ENCODE measurements at places on chromosomes 16 and 17.
A peak's percentile ranks its signal among the peaks of the same experiment; 100 is the strongest.

DNA sequence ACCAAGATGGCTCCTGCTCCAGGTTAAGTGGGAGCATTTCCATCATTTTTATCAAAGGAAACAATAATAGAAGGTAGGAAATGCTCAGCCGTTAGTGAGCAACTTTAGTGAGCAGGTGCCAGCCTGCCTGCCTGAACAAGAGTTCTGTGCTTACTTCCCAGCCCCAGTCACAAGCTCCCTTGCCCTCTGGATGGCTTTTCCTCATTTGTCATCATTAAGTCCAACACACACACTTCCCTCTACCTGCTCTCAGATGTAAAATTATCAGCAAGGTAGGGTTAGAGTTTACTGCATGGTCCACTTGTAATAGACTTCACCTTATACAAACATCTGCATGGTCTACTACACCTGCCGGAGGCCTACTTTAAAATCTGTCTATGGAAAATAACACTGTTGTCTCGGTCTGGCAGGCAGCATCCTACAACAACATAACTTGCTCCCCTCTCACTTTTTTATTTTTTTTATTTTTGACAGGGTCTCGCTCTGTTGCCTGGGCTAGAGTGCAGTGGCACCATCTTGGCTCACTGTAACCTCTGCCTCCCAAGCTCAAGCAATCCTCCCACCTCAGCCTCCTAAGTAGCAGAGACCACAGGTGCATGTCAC lies 12.7 kb downstream of the TEX2 start:
- H3K36me3 ChIP-seq, result no peaks in the 10 kb centered on the region
- peaks cover 13% of the 10 kb centered on the region for H3K4me1 ChIP-seq
- no peak for DNase-seq
- H3K4me3 ChIP-seq, result no peak overlapping the region
- H3K27me3 ChIP-seq, result no peaks in the 10 kb centered on the region
- no peak overlapping the region for H3K27ac ChIP-seq

- no peaks in the 10 kb centered on the region for H3K27me3 ChIP-seq
- H3K4me1 ChIP-seq, result no peaks in the 10 kb centered on the region
- no peaks in the 10 kb centered on the region for H3K36me3 ChIP-seq
- H3K27ac ChIP-seq, result no peak overlapping the region
- no peak overlapping the region for H3K4me3 ChIP-seq
Measured at GRCh38 chr16:89847051-89847939, 19.0 kb downstream of the SPIRE2 start.

- DNase-seq, result no peak
- H3K4me1 ChIP-seq, result peaks cover 8% of the 10 kb centered on the region
- H3K4me3 ChIP-seq, result no peak overlapping the region
- no peaks in the 10 kb centered on the region for H3K27me3 ChIP-seq
Measured at GRCh38 chr16:69618307-69618706, 52.5 kb downstream of the NFAT5 start.

GRCh38 chr17:18855831-18856569 lies 1.9 kb upstream of the PRPSAP2 start:
- peak; percentile 97 for DNase-seq
- H3K27ac ChIP-seq, result no peak overlapping the region
- H3K27me3 ChIP-seq, result no peaks in the 10 kb centered on the region
- no peaks in the 10 kb centered on the region for H3K36me3 ChIP-seq

- H3K4me1 ChIP-seq, result no peaks in the 10 kb centered on the region
- H3K27me3 ChIP-seq, result peaks cover 5% of the 10 kb centered on the region
- H3K27ac ChIP-seq, result no peak overlapping the region
- no peaks in the 10 kb centered on the region for H3K36me3 ChIP-seq
- no peak overlapping the region for H3K4me3 ChIP-seq
- no peak for DNase-seq
Measured at GRCh38 chr16:50839356-50839755, 97.5 kb downstream of the CYLD start.

DNA sequence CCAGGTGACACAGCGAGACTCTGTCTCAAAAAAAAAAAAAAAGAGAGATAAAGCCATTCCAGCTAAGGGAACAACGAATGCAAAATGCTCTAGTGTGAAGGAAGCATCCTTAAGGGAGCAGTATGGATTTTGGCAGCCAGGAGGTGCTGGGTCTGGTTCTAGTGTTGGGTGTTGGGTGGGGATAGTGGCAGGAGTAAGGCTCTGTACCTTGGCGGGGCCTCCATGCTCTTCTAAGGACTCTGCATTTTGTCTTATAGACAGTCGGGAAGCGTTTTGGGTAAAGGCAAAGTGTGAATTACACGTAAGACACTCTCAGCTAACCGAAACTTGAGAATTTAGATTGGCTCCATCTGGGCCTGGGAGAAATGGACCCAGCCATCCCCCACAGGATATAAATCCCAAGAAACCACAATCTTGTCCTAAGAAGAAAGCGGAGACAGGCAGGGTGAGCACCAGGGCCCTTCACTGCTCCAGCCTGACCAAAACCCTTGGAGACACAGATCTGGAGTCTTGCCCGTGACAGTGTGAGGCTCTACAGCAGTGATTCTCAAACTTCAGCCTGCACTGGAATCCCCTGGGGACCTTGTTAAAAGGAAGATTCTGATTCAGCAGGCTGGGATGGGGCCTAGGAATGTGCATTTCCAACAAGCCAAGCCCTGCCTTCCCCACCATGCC lies 33.1 kb upstream of the PHB1 start:
- H3K4me1 ChIP-seq, result no peaks in the 10 kb centered on the region
- no peak overlapping the region for H3K27ac ChIP-seq
- H3K36me3 ChIP-seq, result no peaks in the 10 kb centered on the region
- no peak overlapping the region for H3K4me3 ChIP-seq
- H3K27me3 ChIP-seq, result peaks cover 3% of the 10 kb centered on the region

- H3K27me3 ChIP-seq, result no peaks in the 10 kb centered on the region
- no peaks in the 10 kb centered on the region for H3K4me1 ChIP-seq
- H3K4me3 ChIP-seq, result no peak overlapping the region
- no peak for DNase-seq
- H3K36me3 ChIP-seq, result no peaks in the 10 kb centered on the region
Measured at GRCh38 chr17:27339198-27339835, 45.4 kb downstream of the WSB1 start.

- no peaks in the 10 kb centered on the region for H3K4me1 ChIP-seq
- H3K27me3 ChIP-seq, result no peaks in the 10 kb centered on the region
- H3K27ac ChIP-seq, result no peak overlapping the region
- no peaks in the 10 kb centered on the region for H3K36me3 ChIP-seq
- DNase-seq, result no peak
- no peak overlapping the region for H3K4me3 ChIP-seq
Measured at GRCh38 chr16:68397710-68398201, 50.6 kb downstream of the SMPD3 start.

DNA sequence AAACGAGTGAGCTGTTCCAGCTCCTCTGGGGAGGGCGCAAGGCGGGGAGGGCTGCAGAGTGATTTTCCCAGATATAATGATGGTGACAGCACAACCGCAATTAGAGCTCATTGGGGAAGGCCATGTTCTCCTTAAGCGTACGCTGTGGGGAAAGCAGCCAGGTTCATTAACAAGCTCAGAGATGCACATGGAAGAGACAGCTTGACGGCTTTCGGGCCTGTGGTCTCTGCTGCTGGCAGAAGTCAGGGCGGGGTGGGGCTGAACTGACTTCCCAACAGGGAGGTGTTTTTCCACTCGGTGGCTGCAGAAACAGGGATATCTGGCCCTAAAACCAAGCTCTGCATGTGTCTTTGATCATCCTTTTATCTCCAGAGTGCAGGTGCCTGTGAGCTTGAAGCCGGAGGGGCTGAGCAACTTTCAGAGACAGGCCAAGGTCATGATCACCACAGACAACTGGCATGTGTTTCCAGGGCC lies 24.0 kb upstream of the CACNG1 start:
- H3K27ac ChIP-seq, result no peak overlapping the region
- no peak overlapping the region for H3K4me3 ChIP-seq
- H3K27me3 ChIP-seq, result no peaks in the 10 kb centered on the region
- no peak for DNase-seq

DNA sequence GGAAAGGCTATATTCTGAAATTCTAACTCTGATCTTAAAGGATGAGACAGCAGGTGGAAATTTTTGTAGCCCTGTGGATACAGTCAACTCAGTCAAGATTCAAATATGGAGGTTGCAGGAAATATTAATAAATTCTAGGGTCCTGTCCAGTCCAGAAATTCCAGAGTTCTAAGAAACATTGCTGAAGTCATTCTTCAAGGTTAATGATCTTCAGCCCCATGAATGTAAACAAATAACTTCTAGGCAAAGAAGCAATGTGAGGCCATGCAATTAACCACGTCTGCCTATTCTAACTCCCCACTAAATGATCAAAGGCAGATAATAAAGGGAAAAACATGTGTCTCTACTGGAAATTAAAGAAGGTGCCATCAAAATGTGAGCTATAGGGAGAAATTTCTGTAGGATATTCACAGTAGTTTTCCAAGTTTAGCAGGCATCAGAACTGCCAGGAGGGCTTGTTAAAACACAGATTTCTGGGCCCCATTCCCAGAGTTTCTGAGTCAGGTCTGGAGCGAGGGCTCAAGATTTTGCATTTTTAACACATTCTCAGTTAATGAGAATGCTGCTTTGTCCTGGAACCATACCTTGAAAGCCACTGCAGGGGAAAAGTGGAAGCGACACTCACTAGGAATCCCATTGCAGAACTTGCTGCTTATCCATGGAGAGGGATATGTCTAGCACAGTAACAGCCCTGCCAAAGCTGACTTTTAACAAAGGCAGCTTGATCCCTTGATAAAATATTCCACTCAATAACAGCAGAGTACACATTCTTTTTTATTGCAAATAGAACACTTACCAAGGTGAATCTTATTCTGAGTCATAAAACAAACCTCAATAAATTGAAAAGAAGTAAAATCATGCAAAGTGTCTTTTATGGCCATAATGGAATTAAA lies 61.8 kb downstream of the DNAH3 start:
- no peaks in the 10 kb centered on the region for H3K36me3 ChIP-seq
- H3K4me3 ChIP-seq, result no peak overlapping the region
- H3K27me3 ChIP-seq, result peaks cover 6% of the 10 kb centered on the region
- H3K27ac ChIP-seq, result no peak overlapping the region

GRCh38 chr16:78876671-78877070 lies 723.9 kb downstream of the MAF start:
- H3K36me3 ChIP-seq, result no peaks in the 10 kb centered on the region
- no peak overlapping the region for H3K27ac ChIP-seq
- H3K4me1 ChIP-seq, result no peaks in the 10 kb centered on the region
- H3K27me3 ChIP-seq, result no peaks in the 10 kb centered on the region
- no peak overlapping the region for H3K4me3 ChIP-seq
- no peak for DNase-seq

GRCh38 chr16:62254847-62255246 lies 218.6 kb upstream of the CDH8 start:
- H3K27ac ChIP-seq, result no peak overlapping the region
- H3K4me1 ChIP-seq, result no peaks in the 10 kb centered on the region
- H3K27me3 ChIP-seq, result no peaks in the 10 kb centered on the region
- H3K4me3 ChIP-seq, result no peak overlapping the region
- no peaks in the 10 kb centered on the region for H3K36me3 ChIP-seq

- peaks cover 21% of the 10 kb centered on the region for H3K4me1 ChIP-seq
- no peaks in the 10 kb centered on the region for H3K27me3 ChIP-seq
- H3K4me3 ChIP-seq, result no peak overlapping the region
Measured at GRCh38 chr16:50038756-50039529, 13.9 kb downstream of the CNEP1R1 start.

DNA sequence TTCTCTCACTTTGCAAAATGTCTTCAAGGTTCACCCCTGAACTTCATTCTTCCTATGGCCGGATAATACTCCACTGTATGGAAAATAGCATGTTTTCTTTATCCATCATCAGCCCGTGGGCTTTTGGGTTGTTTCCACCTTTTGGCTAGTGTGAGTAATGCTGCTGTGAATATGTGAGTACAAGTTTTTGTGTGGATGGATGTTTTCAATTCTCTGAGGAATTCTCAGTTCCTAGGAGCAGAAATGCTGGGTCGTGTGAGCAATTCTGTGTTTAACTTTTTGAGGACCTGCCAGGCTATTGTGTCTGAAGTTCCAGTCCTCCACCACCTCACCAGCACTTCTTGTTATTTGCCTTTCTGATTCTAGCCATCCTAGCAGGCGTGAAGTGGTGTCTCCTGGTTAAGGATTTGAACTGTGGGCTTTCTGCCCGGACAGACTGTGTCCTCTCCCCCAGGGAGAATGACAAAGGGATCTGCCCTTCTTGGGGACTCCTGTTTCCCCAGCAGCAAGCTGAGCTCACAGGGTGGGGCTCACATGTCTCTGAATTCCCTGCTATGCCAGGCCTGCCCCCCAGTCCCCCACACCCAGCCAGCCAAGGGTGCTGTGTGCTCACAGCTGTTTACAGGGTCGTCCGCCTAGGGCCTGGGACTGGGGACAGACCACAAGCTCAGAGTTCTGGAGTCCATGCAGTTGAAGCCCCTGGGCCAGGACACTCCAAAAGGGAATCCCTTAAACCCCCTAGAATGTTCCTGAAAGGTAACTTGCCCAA lies 92.2 kb upstream of the CIBAR2 start:
- peaks cover 55% of the 10 kb centered on the region for H3K4me1 ChIP-seq
- DNase-seq, result no peak
- no peak overlapping the region for H3K4me3 ChIP-seq
- no peaks in the 10 kb centered on the region for H3K27me3 ChIP-seq

DNA sequence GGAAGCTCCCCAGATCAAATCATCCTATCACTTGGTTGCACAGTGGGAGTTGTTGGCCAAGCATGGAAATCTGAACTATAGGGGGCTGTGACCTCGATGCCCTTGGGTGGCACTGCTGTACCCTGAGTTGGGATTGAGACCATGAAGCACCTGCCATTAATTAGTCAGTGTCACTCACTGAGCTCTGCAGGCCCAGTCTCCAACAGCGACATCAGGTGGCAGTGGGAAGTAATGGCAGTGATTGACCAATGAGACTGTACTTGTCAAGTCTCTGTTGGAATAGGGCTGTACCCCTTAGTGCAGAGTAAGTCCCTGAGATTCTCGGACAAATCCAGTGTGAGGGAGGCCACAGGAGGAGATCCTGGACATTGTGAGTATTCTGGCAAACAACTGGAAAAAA lies 118.0 kb upstream of the RPL38 start:
- H3K4me1 ChIP-seq, result no peaks in the 10 kb centered on the region
- no peak overlapping the region for H3K4me3 ChIP-seq
- no peak for DNase-seq
- no peaks in the 10 kb centered on the region for H3K27me3 ChIP-seq
- no peak overlapping the region for H3K27ac ChIP-seq

GRCh38 chr17:78197147-78197832 lies 10.1 kb downstream of the AFMID start:
- no peak overlapping the region for H3K4me3 ChIP-seq
- no peaks in the 10 kb centered on the region for H3K36me3 ChIP-seq
- H3K27ac ChIP-seq, result no peak overlapping the region
- DNase-seq, result no peak
- no peaks in the 10 kb centered on the region for H3K27me3 ChIP-seq

- H3K4me3 ChIP-seq, result no peak overlapping the region
- no peak overlapping the region for H3K27ac ChIP-seq
- H3K36me3 ChIP-seq, result no peaks in the 10 kb centered on the region
- H3K4me1 ChIP-seq, result no peaks in the 10 kb centered on the region
- H3K27me3 ChIP-seq, result no peaks in the 10 kb centered on the region
Measured at GRCh38 chr17:3988297-3989040, 24.2 kb upstream of the ATP2A3 start.
